AG04450 (cell line): ENCODE measurements at places on chromosomes 12 and 14.

GRCh38 chr12:6626654-6627283 is 9.0 kb downstream of the LPAR5 start:
- DNase-seq, result no peak

GRCh38 chr14:96793547-96793946 is 3.6 kb upstream of the VRK1 start:
- no peak for DNase-seq

DNA sequence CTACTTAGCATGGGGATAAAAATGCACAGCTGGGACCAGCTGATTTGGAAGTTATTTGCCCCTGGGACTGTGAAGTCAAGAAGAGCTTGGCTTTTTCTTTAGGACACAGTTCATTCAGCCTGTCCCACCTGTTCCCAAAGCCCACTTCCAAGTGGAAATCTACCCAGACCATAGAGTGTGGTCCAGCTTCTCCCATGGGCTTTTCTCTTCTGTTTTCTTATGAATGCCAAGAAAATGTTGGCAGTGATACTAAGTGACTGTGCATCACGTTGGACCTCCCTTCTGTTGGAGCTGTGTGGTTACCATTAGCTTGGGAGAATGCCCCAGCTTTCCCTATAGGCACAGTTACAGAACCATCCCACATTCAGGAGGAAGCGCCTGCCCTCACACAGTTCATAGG is 89.4 kb downstream of the NT5DC3 start:
- DNase-seq, result no peak

DNA sequence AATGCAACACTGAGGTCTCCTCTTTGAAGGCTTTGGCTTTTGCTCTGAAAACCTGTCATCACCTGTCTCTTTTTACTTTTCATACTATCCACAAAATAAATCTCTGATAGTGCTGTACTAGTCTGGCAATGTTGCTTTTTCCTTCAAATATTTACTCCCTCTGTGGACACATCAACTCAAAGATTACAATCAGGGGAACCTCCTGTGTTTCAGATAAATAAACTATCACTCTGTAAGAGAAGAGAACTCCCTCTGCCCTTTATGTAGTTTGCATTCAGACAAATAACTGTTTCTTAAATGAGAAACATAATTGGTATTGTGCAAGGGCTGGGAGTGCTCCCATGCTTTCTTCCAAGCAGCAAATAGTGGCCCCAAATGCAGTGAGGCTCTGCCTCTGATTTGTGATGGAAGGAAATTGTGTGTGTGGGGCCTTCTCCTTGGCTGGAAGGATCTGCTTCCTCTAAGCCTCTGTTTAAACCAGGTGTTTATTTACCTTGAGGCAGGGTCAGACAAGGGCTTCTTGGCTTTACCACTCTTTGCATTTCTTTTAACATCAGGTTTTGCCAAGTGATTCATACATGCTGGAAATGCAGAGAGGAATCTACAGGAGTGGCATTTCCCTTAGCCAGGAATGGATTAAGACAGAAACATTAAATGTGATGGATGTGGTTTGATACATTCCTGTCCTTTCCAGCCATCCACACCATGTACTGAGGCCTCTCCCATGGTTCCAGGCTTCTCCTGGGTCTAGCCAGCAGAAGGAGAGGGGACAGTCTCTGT is 69.0 kb downstream of the AKAP6 start:
- DNase-seq, result no peak

GRCh38 chr14:60684203-60684602 is 34.9 kb upstream of the SIX1 start:
- DNase-seq, result no peak

GRCh38 chr12:89384050-89384758 is 31.9 kb upstream of the DUSP6 start:
- peak; percentile 87 for DNase-seq

DNA sequence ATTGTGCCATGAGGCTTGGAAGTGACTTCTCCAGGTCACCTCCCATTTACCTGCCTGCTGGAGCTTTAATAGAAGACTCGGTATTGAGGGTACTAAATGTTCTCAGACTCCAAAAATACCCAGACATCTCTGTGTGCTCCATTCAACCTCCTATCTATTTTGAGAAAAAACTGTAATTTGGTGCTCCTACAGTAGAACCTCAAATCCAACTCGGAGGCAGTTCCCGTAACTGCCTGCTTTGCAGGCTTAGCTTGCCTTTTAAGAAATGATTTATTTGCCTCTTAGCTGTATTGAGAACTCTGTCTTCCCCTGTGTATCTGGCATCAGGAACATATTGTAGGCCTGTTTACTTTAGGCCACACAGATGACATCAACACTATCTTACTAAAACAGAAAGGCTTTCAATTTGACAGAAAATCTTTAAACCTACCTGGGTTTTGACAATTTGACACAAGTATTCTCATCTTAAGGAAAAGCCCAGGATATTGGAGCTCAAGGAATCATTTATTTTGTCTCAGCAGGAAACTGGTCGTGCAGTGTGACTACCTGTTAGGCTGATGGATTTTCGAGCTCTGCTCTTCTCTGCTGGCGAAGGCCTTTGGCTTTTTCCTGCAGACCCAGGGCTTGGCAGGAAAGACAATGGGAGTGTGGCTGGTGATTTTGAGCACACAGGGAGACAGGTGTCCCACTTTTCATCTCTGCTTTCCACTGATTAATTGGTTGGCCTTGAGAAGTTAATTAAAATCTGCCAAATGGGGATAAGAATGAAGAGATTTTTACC is 314.8 kb downstream of the SNAPC1 start:
- no peak for DNase-seq

DNA sequence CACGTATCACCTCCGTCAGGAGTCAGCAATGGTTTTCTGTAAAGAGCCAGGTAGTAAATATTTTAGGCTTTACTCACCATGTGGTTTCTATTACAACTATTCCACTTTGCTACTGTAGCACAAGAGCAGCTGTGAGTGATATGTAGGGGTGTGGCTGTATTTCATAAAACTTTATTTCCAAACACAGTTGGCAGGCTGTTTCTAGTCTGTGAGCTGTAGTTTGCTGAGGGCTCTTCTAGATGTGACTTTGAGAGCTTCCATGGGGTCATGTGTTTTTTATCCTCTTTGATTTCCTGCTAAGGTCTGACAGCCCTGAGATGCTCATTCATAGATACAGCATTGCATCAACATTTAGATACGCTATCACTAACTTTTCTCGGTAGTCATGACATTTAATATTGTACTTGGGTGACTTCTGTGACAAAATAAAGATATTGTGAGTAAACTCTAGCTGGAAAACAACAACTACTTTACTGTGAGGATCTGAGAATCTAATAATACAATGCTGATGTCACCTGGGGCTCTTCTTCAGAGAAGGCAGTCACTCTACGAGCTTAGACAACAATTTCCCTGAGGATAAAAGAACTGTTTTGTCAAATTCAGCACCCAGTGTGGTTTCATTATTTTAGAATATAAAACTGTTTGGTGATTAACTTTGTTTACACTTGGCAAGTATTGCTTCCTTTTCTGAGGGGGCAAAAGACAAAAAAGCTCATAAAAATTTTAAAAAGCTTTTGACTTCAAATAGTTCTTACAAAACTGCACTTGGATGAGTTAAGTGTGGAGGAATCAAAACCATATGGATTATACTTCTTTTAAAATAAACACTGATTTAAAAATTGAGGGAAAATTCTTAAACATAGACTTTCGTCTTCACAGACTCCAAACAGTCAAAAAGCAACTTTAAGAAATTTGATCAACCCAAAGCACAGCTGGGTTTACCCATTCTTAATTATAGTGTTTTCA is 231.2 kb upstream of the DCN start:
- no peak for DNase-seq

DNA sequence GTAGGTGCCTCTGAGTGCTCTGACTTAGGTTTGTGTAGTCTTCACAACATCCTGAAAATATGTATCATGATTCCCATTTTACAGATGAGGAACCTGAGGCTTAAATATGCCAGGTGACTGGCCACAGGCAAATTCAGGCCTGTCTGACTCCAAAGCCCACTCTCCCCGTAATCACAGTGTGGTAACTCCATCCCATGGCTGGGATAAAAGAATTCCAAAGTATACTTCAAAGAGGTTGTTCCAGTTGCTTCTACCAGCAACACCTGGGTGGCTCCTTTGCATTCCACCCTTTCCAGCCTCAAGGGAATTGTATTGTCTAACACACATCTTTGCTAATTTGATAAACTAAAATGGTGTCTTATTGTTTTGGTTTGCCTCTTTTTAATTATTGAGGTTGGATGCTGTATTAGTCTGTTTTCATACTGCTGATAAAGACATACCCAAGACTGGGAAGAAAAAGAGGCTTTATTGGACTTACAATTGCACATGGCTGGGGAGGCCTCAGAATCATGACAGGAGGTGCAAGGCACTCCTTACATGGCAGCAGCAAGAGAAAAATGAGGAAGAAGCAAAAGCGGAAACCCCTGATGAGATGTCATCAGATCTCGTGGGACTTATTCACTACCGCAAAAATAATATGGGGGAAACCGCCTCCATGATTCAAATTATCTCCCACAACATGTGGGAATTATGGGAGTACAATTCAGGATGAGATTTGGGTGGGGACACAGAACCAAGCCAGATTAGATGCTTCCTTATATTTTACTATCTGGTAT is 9.9 kb upstream of the CHST11 start:
- no peak for DNase-seq

- no peak for DNase-seq
Observed at GRCh38 chr12:122003651-122004611, 17.8 kb upstream of the BCL7A start.

DNA sequence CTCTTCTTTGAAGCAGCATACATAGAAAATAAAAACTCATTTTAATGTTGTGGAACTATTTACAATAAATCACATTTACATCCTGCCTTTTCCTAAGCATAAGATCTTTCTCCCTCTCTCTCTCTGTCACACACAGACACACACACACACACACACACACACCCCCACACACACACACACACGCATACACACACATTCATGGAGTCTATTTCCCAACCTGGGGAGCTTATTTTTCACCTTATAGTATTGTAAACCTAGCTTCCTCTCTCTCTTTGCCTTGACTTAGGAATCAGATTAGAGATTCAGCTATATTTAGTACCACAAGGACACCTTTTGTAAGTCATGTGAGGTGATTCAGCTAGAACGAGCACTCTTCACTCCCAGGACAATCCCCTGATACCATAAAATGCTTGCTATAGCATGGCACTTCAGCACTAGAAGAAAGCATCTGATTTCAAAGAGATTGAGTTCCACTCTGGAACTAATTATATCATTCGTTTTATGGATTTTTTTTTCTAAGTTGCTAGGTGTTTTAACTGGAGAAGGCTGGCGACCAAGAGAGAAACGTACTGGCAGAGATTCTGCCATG is 23.6 kb downstream of the TMEM30B start:
- no peak for DNase-seq

DNA sequence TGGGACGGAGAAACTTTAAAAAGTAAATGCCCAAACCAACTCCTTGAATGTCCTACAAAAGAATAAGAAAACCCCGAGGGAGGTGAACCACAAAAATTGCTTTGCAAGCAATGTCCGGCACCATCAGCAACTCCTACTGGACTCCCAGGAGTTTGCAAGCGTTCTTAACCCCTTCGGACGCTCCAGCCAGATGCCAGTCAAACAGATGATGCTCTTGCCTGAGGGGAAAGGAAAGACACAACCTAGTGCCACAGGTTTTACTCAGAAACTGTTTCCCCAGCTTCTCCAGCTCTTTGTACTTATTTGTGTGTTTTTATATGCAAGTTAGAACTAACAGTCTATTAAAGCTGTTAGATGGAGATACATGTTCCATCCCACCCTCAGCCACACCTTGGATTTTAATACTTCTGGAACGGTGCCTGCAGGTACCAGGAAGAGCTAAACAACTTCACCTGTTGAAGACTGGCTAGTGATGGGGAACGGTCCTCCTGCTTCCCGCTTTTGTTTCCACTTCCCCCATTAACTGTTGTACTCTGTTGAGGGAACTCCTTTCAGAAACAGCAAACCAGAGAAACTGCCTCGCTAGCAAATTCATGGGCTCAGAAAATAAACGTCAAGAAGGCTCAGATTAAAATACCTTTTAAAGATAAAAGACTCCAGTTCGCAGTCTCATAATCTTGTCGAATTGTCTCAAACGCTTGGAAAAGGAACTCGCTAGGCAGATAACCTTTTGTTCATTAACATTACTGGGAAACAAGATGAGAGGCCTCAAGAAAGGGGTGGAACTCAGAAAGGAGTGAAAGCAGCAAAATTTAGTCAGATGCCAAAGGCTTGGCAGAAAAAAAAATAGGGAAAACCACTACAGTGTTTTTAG is 1.1 kb upstream of the FERMT2 start:
- peak; percentile 66 for DNase-seq

- no peak for DNase-seq
Observed at GRCh38 chr14:58821421-58821820, 183.7 kb downstream of the DACT1 start.

GRCh38 chr14:99156090-99156425 is 115.9 kb downstream of the BCL11B start:
- no peak for DNase-seq

DNA sequence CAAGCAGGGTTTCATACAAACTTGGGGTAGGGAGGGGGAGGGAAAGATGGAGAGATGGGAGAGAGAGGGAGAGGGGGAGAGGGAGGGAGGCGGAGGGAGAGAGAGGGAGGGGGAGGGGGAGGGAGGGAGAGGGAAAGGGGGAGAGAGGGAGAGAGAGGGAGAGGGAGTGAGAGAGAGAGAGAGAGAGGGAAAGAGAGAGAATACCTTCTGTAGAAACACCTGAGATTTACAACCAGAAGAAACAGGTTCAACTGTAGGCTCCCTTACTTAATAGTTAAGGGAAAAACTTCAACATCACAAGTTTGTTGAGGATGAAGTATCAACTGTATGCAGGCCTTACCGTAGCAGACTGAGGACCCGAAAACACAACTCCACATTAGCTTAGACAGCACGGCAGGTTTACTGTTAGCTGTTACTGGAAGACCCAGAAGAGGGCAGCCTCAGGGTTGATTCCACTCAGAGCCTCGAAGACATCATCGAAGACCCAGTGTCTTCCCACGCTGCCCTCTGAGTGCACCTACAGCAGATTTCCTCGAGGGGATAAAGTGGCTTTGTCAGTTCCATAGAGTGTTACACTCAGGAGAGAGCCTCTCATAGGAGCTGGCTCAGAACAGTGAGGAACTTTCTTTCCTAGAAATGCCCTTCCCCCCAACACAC is 72.4 kb downstream of the NT5DC3 start:
- DNase-seq, result no peak

GRCh38 chr12:3005736-3006135 is 46.5 kb downstream of the TEAD4 start:
- no peak for DNase-seq

GRCh38 chr12:30744321-30744720 is 10.4 kb downstream of the CAPRIN2 start:
- no peak for DNase-seq

GRCh38 chr14:103721334-103722120 is 5.9 kb downstream of the ZFYVE21 start:
- DNase-seq, result no peak

- no peak for DNase-seq
Observed at GRCh38 chr12:109098651-109099050, 1.3 kb downstream of the UNG start.

GRCh38 chr12:58915634-58916033 is 4.7 kb downstream of the LRIG3 start:
- no peak for DNase-seq

- DNase-seq, result no peak
Observed at GRCh38 chr12:66740732-66741131, 61.9 kb upstream of the GRIP1 start.

GRCh38 chr12:49683599-49684309 is 23.5 kb downstream of the FMNL3 start:
- no peak for DNase-seq

- DNase-seq, result no peak
Observed at GRCh38 chr14:55803873-55804553, 224.0 kb downstream of the KTN1 start.

GRCh38 chr12:76384560-76384959 is 36.3 kb upstream of the BBS10 start:
- no peak for DNase-seq
